ENCODE measurements at places on chromosomes 7 and 10.

GRCh38 chr10:109037978-109038377, 885.3 kb downstream of the XPNPEP1 start:
- DNase-seq, result no peak

DNA sequence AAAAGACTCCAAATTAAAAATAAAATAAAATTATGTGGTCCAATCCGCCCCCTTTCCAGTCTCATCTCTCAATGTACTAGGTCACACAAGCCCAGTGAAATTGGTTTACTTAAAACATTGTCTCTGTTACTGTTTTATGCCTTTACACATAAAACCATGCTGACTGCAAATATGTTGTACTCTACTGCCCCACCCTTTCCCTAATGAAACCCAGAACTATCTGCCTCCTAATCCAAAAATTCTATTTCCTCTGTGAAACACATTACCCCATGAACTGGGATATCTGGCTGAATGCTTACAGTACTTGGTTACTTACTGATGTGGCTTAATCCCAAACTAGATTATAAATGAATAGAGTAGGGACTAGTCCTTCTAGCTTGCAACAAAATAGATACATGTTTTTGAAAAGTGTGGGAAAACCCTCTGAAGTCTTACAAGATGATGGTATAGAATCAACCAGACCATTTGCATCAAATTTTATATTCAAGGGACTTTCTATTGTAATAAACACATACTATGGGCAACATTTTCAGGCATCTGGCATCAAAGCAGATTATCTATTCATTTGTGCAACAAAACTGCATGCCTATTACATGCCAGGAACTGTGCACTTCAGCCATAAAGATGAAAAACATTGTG, 10.0 kb upstream of the KMT2E start:
- no peak for DNase-seq

- DNase-seq, result no peak
These were observed 35.9 kb upstream of the SFTPD start for GRCh38 chr10:79984851-79985250.

GRCh38 chr10:78375854-78376785, 342.5 kb downstream of the RPS24 start:
- no peak for DNase-seq

DNA sequence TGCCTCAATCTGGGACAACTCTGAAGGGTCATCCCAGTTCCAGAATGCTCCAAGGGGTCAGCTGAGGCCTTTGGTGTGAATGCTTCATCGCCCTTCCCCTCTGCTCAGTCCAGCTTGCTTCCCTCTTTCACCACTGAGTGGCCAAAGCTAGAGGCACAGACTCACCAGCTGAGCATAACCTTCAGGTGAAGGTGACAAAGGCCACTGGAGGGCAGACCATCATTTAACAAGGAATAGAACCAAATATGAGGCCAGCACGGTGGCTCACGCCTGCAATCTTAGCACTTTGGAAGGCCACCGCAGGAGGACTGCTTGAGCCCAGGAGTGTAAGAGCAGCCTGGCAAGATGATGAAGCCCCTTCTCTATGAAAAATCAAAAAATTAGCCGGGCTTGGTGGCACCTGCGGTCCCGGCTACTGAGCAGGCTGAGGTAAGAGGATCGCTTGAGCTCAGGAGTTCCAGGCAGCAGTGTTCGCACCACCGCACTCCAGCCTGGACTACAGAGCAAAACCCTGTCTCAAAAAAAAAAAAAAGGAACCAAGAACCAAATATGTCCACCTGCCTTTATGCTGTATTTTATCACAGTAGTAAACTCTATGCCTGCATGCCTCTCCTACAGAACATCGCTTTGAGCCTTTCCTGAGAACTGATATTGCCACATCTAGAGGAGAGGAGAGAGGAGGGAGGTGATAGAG, 13.4 kb downstream of the PRKAG2 start:
- DNase-seq, result no peak
